ENCODE measurements at places on chromosomes 13 and 19.

- DNase-seq: no peak
Measured at GRCh38 chr13:65964672-65965071, 1265.5 kb downstream of the PCDH9 start.

- DNase-seq: peak; percentile 30
Measured at GRCh38 chr13:20828539-20829364, 55.0 kb upstream of the EEF1AKMT1 start.

DNA sequence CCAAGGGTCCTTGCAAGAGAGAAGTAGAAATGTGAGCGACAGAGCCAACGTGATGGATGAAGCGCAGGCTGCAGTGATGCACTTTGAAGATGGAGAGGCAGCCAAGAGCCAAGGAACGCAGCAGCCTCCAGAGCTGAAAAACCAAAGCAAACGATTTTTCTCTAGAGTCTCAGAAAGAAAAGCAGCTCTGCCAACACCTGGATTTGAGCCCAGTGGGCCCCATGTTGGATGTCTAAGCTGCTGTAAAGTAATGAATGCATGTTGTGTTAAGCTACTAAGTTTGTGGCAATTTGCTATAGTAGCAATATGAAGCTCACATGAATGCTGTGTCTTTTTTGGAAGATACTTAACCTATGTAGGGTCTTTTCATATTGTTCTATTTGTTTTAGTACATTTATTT lies 894.3 kb downstream of the EFNB2 start:
- no peak for DNase-seq

DNA sequence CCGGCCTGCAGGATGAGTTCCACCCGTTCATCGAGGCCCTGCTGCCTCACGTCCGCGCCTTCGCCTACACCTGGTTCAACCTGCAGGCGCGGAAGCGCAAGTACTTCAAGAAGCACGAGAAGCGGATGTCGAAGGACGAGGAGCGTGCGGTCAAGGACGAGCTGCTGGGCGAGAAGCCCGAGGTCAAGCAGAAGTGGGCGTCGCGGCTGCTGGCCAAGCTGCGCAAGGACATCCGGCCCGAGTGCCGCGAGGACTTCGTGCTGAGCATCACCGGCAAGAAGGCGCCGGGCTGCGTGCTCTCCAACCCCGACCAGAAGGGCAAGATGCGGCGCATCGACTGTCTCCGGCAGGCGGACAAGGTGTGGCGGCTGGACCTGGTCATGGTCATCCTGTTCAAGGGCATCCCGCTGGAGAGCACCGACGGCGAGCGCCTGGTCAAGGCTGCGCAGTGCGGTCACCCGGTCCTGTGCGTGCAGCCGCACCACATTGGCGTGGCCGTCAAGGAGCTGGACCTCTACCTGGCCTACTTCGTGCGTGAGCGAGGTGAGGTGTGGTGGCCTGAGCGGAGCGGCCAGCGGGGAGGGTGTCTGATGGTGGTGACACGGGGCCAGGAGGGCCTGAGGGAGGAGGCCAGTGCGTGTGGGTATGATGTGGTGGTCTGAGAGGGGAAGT lies 15.5 kb downstream of the NFIC start:
- DNase-seq: no peak

GRCh38 chr13:31191748-31192147 lies 8.0 kb upstream of the B3GLCT start:
- no peak for DNase-seq

- DNase-seq: peak; percentile 33
Measured at GRCh38 chr13:29384466-29384865, 211.0 kb downstream of the SLC7A1 start.

GRCh38 chr19:17107546-17108452 lies 32.2 kb downstream of the MYO9B start:
- peak; percentile 88 for DNase-seq

GRCh38 chr19:17576758-17577456 lies 21.5 kb downstream of the COLGALT1 start:
- DNase-seq: peak; percentile 80

- no peak for DNase-seq
Measured at GRCh38 chr13:76271728-76272232, 614.4 kb downstream of the KCTD12 start.

- DNase-seq: no peak
Measured at GRCh38 chr19:33133438-33134031, 1.6 kb downstream of the WDR88 start.

DNA sequence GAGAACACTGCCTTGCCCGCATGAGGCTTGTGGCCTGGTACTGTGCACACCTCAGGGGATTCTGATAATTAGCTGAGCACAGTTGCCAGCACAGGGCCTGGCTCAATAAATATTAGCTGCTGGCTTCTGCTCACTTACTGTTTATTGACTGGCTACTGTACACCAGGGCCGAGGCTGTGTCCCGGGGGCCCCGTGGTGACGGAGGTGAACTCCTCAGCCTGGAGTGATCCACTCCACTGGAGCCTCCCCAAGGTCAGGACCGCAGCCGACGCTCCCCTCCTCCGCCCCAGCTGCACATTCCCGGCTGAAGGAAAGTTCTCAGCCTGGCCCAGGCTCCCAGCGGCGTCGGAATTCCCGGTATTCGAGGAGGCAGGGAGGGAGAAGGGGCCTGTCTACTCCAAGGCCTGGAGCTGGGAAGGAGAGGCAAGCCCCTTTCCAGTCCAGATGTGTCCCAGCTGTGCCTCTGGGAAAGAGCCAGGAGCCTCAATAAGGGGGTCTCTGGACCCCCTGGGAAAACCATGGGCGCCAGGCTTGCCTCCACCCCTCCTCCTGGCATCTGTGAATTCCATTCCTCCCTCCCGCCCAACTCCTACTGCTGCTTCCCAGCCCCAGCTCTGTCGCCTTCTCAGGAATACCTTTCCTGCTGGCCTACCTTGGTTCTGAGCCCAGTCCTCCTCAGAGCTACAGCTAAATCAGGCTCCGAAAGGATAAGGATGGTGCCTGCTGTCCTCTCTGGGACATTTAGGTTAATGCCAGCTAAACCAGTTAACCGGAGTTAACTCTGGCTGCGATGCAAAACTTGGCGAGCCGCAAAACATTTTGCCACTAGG lies 7.3 kb downstream of the RPS16 start:
- peak; percentile 94 for DNase-seq

DNA sequence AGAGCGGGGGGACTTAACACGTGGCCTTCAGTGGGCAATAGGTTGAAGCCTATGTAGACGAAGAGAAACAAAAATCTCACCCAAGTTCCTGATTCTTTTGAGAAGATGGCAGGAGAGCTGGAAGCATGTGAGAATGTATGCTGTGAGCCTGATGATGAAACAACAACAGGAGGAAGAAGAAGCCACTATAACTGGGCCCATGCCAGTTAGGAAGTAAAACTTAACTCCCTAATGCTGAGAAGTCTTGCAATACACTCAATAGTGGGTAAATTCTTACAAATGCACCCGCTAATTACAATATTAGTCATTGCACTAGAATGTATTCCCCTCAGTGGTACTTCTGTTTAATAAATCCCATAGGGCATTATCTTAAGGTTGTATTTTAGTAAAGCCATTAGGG lies 9.1 kb downstream of the PCDH17 start:
- no peak for DNase-seq

- DNase-seq: no peak
Measured at GRCh38 chr13:99747403-99747710, 224.2 kb downstream of the ZIC5 start.

DNA sequence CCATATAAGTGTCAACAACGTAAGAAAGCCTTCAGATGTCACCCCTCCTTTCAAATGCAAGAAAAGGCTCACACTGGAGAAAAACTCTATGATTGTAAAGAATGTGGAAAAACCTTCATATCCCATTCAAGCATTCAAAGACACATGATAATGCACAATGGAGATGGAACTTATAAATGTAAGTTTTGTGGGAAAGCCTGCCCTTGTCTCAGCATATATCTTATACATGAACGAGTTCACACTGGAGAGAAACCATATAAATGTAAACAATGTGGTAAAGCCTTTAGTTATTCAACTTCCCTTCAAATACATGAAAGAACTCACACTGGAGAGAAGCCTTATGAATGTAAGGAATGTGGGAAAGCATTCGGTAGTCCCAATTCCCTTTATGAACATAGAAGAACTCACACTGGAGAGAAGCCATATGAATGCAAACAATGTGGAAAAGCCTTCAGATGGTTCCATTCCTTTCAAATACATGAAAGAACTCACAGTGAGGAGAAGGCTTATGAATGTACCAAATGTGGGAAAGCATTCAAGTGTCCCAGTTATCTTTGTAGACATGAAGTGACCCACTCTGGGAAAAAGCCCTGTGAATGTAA lies 11.1 kb downstream of the ZNF844 start:
- DNase-seq: no peak

GRCh38 chr13:36445278-36445677 lies 13.0 kb downstream of the CCNA1 start:
- DNase-seq: no peak

DNA sequence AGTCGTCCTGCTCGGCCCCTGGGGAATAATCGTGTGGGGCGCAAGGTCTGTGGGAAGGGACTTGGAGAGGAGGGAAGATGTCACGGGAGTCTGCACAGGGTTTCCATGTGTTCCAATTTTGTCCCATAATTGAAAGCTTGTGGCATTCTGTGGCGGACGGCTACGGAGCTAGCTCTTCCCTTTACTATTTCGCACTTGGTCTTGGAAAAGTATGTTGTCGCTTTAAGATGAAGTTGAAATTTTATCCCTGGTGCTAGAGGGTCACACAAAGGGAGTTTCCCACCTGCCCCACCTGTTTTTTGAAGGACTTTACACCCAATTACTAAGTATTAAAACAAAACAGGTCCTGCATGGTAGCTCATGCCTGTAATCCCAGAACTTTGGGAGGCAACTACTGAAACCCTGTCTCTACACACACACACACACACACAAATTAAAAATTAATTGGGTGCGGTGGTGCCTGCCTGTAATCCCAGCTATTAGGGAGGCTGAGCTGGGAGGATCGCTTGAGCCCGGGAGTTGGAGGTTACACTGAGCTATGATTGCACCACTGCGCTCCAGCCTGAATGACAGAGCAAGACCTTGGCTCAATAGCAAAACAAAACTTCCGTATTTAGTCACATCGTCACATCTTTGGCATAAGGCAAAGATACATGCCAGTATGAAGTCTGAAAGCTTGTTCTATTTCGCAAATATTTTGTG lies 967 bp upstream of the TPT1 start:
- DNase-seq: no peak

DNA sequence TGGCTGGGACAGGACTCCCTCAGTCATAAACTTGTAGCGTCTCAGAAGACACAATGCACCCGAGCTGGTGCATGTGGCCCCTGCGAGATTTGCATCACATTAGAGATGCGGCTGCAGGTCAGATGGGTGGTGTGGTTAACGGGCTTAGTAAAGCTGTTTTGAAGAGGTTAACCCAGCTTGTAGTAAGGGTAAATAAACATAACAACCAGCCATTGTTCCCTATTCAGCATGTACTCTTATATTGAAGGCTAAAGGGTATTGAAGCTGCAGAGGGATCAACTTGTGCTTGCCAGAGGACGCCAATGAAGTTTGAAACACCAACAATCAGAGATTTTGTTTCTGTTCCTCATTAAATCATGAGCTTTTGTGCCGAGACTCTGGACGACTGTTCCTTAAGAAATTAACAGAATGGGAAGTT lies 79.4 kb downstream of the ZIC5 start:
- DNase-seq: no peak

GRCh38 chr19:18737337-18737953 lies 53.7 kb downstream of the COMP start:
- DNase-seq: no peak

- DNase-seq: no peak
Measured at GRCh38 chr19:21566073-21566472, 60.7 kb downstream of the ZNF429 start.

DNA sequence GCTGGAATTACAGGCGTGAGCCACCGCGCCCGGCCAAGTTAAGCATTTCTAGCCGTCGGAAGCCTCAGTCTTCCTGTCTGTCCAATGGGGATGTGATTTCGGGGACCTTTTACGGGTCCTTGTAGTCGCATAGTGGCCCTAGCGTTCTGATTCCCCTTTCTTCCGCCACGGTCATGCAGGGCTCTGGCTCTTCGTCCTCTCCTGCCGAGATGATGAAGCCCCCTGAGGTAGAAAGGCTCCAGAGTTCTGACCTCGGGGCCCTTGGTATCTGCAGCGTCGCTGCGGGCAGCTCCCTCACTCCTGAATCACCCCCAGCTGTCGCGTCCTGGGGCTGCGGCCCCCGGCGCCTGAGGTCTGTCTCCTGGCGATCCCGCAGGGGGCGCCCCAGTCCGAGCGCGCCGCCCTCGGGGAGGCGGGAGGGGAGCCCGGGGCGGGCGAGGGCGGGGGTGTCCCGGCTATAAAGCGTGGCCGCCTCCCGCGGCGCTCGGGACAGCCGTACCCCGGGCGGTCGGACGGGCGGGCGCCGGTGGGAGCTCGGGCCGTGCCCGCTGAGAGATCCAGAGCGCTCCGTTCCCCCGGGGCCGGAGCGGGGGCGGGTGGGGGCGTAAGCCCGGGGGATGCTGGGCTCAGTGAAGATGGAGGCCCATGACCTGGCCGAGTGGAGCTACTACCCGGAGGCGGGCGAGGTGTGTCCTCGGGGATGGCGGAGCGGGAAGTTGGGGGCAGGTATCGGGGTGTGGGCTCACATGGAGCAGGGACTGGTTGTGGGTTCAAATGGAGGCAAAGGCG lies at the start of gene FOXA3:
TSS of gene FOXA3 (plus strand) at position 487 of the 789 bp plus-strand sequence. CDS start at position 618, 131 bp downstream.
- DNase-seq: peak; percentile 45

DNA sequence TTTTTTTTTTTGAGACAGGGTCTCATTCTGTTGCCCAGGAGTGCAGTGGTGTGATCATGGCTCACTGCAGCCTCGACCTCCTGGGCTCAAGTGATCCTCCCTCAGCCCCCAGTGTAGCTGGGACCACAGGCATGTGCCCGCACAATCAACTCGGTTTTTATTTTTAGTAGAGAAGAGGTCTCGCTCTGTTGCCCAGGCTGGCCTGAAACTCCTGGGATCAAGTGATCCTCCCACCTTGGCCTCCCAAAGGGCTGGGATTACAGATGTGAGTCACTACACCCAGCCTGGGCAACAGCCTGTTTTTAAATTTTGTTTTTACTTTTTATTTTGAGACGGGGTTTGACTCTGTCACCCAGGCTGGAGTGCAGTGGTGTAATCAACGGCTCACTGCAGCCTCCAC lies 2.3 kb upstream of the KDM4B start:
- DNase-seq: no peak

- no peak for DNase-seq
Measured at GRCh38 chr13:39957868-39958677, 302.6 kb downstream of the COG6 start.

DNA sequence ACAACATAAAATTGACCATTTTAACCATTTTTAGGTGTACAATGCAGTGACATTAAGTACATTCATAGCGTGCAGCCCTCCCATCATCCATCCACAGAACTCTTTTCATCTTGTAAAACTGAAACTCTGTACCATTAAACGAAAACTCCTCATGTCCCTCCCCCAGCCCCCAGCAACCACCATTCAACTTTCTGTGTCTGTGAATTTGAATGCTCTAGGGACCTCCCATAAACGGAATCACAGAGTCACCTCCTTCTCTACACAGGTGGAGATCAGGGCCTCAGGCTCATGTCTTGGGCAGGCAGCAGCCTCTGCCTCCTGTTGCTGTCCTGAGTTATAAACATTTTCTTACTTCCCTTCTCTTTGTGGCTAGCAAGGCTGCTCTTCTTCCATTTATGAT lies 7.3 kb upstream of the CCNE1 start:
- no peak for DNase-seq

DNA sequence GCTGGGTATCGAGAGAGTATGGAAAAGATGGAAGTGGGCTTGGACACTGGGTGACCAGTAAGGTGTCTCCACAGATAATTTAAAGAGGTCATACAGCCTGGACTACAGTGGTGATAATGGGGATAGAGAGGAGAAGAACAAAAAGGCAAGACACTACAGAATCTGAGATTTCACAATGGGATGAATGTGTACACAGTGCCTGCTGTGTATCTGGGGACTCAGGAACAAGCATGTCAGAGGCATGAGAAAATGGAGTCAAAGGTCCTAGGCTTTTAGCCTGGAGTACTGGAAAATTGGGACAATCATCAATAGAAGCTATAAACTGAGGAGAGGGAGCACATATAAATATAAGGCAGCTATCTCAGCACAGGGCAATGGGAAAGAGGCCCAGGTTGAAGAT lies 69.4 kb downstream of the TSC22D1 start:
- no peak for DNase-seq

Measured in right hindlimb (tissue), 1 donor.